NCI-H1048 (cell line): ENCODE measurements at places on chromosomes 3 and 15.
A peak's percentile ranks its signal among the peaks of the same experiment; 100 is the strongest.

DNA sequence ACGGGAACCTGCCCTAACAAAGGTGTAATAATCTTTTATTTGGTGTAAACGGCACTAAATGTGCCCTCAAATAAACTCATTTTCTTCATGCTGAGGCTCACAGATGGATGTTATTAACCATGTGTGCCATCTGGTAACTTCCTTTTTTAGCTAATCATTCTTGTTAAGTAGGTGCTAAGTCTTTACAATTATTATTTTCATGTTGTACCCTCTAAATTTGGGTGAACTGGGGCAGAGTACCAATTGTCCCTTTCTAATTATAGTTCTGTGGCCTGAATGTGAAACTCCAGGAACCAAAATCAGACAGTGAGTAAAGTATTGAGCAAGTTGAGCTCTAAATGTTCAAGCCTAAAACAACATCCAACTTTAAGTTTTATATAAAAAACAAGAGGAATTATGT, 220.7 kb upstream of the CADM2 start:
- DNase-seq, result no peak

DNA sequence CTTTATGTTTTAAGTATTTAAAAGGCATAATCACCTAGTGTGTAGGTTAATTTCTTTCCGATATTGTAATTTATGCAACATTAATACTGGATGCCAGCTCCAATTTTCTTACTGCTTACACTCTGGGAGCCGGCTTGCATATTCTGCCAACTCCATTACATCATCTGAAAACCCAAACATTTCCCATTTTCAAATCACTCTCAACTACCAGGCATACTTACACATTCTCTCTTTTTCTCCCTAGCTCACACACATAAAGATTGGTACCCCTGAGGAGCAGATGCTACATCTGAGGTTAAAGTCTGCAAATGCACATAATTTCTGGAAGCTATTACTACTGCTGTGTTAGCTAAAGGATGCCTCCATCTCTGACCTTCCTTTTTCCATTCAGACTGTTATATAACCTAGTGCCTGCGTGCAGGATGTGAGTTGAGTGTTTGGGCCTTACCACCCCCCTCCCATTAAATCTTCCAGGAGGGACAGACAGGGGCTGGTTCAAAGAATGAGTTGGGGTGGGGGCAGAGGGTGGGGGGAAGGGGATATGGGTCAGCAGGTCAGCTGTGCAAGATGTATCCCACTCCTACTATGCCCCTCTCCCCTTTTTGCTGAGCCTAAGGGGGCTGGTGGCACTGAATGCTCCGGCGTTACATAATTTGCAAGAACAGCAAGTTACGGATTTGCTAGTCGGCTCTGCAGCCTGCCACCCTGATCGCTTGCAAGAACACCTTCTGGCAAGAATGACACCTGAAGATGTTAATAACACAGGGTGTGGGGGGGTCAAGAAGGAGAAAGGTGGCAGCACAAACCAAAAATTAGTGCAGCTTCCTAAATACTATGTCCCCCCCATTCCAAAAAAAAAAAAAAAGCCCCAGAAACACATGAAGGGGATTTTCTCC, 2.5 kb downstream of the RORA start:
- DNase-seq, result no peak

GRCh38 chr3:5140839-5141238, 18.7 kb downstream of the ARL8B start:
- no peak for DNase-seq

GRCh38 chr3:10557781-10558373, 52.5 kb upstream of the ATP2B2 start:
- no peak for DNase-seq

GRCh38 chr3:2921903-2922302, 188.3 kb downstream of the IL5RA start:
- DNase-seq, result no peak

DNA sequence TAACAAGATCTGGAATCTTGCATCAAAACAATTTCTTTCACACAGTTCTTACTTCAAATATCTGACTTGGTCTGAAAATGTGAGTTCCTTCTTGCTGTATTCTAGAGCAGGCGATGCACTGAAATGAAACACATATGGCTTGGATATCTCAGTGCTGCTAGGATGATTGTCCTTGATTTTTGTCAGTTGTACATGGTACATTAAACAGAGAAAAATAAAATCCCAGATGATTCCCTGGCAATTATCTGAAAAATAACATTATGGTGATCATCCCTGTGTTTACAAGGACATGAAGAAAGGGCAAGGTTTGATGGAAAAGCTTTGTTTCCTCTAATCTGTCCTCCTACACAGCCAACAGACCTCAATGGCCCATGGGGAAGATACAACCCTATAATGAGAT, 10.6 kb downstream of the LMCD1 start:
- DNase-seq, result no peak

DNA sequence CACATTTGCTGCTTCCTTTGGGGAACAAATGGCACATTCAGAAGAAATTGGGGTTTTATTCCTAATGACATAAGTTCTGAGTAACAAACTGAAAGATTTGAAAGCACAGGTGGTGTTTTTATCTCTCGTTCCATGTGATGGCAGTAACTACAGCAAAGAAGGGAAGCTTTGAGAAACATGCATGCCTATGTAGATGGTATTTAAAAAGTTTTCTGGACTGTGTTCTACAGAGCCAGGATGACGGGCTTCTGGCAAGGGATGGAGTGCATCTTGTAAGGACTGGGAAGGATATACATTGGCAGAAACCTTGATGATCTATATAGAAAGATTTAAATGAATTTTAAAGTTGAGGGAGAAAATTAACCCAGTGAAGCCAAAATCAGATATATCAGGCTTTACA, 362.2 kb upstream of the ROPN1 start:
- no peak for DNase-seq

GRCh38 chr3:41065340-41065739, 134.0 kb upstream of the CTNNB1 start:
- DNase-seq, result no peak

GRCh38 chr3:161558236-161558635, 61.6 kb downstream of the OTOL1 start:
- DNase-seq, result no peak

DNA sequence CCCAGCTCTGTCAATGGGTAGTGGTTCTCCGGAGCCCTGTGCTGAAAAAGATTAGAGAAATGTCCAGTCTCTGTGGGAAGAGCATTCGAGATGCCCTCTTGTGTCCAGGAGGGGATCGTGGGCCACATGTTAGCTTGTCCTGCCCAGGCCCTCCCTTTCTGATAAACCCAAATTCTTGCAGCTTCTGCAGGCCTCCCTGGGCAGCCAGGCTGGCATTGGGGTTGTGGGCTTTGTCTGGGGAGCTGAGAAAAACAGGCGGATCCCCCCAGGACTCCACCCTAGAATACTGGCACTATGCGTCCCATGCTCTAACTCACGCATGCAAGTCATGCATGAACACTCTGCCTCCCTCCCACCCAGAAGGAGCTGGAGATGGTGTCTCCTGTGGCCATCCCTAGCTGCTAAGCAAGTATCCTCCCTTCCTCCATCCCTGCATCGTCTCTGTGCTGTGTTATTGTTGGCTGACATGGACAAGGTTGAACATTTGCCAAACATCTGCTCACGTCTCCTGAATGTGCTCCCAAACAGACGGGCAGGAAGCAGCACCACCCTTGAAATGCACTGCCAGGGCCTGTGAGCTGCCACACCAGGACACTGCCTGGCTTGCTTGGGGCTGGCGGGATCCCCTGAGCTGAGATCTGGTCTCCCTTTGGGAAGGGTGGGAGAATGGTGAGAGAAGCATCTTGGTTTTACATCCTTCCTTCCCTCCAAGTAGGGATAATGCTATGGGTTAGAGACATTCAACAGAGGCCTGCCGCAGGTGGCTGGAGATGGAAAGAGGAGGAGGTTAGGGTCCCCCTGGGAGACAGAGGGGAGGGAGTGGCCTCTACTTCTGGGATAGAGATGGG, 26.5 kb downstream of the CFAP161 start:
- DNase-seq, result no peak

GRCh38 chr3:40602778-40603385, 78.1 kb downstream of the ZNF621 start:
- DNase-seq, result no peak

DNA sequence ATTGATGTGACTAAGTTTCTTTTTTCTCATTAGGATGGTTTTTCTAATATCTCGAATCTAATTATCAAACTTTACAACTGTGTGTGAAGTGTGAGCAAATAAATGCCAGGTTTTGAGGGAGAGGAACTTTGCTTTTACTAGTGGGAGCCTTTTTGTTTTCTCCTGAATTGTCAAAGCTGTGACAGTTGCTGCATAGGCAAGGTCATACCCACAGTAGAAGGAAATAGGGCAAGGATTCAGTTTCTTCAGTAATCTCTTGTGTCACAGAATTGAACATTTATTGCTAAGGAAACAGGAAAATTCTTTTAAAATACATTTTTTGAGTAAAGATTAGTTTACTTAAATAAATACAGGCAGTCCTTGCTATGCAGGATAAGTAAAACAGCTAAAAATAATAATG, 19.5 kb downstream of the GMPS start:
- DNase-seq, result no peak

DNA sequence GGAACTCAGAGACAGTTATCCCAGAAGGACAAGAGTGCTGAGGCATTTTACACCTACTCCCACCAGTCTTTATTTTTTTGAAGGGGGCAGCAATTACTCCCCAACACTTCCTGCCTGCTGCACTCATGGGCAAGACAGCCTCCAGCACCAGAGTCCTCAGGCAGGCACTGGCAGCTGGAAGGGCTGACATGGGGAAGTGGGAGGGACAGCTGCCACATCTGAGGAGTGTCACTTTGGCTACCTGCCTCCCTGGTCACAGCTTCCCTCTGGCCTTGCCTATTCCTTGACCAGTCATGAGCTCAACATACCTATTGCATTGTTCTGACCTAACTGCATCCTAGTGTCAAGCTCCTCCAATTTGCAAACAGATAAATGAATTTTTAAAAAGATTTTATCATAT, 10.2 kb upstream of the LACTB start:
- no peak for DNase-seq

DNA sequence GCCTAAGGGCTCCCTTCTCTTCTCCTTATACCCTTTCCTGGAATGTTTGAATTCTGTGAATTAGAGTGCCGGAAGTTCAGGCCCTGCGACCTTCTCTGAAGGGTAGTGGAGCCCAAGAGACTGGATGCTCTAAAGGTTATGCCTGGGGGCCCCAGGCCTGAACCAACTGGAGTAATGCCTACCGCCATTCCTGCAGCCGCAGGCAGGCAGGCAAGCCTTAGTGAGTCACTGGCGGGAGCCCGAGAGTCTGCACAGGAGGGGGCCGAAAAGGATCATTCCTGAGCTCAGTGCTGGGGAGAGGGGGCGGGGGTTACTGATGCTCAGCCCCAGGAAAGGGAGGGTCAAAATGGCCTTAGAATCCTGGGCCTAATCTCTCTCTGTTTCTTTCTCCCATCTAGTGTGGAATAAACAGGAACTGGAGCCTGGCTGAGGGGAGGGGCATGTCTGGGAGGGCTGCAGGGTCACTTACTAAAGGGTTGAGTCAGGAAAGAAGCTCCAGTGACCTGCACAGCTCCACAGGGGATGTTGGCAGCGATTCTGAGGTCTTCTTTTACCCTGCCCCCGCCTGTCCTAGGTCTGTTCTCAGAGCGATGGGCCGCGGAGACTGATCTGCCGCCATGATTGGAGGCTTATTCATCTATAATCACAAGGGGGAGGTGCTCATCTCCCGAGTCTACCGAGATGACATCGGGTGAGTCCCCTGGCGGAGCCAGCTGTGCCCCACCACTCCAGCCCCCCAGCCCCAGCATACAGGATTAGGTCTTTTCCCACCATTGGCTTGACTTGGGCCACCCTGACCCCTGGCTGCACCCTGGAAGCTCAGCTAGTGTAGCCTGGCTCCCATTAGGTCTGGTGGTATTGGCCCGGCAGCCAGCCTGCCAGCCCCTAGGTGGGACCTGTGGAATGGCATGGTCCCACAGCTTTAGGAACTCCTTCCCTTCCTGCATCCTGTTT, 2.0 kb downstream of the AP2M1 start:
- DNase-seq, result no peak

- DNase-seq, result no peak
Measured at GRCh38 chr3:173380681-173381080, 16.9 kb upstream of the NLGN1 start.

GRCh38 chr15:78506971-78507830, at the start of gene HYKK:
TSS of gene HYKK (plus strand) at chr15:78507577. CDS start at chr15:78513089, 5,512 bp downstream.
- peak; percentile 95 for DNase-seq

DNA sequence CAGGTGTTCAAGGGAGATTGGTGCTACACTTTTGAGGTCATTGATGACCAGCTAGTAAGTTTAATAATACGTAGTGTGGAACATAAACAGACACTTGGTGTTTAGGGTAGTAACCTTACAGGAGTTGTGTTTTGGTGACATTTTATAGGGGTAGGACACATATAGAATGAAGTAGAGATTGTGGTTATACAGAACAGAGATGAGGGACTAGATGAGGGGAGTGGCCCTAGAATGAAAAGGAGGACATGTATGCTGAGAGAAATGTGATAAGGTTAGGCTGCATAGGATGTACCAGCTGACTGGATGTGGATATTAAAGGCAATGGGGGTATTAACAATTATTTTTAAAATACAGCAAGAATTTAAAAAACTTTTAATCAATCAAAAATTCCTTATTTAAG, 8.0 kb downstream of the MBNL1 start:
- no peak for DNase-seq

- no peak for DNase-seq
Measured at GRCh38 chr15:98651036-98651481, 2.7 kb downstream of the IGF1R start.

DNA sequence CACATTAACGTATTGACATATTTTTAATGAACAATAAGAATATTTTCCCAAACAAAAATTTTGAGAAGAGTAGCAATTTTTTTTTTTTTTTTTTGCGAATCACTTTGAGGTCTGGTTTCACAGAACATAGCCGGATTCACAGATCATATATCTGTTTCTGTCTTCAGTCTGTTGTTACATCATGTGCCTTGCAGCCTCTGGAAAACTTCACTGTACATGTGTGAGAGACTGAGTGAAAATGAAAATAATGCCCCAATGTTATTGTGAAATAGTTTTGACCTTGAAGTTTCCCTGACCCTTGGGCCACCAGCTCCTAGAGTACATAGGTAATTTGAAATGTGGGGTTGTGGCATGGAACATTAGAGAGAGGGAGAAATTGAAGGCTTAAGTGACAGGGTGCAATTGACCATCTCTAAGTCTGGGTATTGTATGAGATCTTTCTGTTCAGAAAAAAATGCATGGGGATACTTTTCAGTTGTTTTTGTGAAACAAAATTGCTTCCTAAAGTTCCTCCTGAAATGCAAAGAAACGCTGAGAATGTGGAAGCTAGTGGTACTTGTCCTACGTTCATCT, 14.0 kb downstream of the ITPR1 start:
- DNase-seq, result no peak

DNA sequence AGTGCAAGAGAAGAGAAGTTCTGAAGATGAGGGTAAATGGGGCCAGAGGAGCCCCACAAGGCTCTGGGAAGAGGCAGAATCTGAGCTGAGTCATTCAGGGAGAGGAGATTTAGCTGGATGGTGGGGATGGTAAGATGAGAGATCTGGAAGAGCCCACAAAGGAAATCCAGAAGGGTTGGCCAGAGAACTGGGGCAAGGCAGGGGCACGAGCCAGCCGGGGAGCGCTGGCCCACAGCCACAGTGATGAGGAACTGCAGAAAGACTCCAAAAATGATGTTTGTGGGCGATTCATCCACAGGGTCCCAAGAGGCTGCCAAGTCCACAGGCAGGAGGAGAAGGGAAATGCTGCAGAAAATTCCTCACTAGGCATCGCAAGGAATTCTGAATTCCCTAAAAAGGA, 75.9 kb upstream of the ATP2B2 start:
- DNase-seq, result no peak
